ENCODE measurements at places on chromosomes 11 and 22. TPM values are rescaled to one million over a fixed set of nuclear protein-coding genes. Genes with fewer than 3 reads are reported as not detected.
A peak's percentile ranks its signal among the peaks of the same experiment; 100 is the strongest.

SPA17 gene
- 7.2 TPM for polyA plus RNA-seq

LRP5 gene
- 72.8 TPM for polyA plus RNA-seq

DNA sequence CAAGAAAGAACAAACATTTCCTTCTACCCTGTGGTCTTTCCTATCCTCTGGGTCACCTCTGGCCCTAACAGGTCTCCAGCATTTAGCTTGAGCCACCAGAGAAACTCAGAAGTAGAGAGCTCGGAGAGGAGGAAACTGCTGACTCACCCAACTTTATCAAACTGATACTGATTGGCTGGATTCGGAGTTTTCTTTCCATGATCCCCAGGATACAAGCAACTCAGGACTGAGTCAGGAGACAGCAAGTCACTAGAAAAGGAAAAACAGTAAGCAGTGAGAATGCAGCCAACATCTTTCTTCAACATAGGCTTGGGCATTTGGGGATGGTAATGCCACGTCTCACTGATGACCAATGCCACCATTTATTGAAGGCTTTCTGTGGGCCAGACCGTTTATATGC, 32.7 kb downstream of the THOC5 start:
- H3K27me3 ChIP-seq: no peaks in the 10 kb centered on the region
- H3K36me3 ChIP-seq: peaks cover 82% of the 10 kb centered on the region
- H3K4me3 ChIP-seq: no peak overlapping the region
- no peaks in the 10 kb centered on the region for H3K4me1 ChIP-seq
- H3K27ac ChIP-seq: no peak overlapping the region
- DNase-seq: no peak

DNA sequence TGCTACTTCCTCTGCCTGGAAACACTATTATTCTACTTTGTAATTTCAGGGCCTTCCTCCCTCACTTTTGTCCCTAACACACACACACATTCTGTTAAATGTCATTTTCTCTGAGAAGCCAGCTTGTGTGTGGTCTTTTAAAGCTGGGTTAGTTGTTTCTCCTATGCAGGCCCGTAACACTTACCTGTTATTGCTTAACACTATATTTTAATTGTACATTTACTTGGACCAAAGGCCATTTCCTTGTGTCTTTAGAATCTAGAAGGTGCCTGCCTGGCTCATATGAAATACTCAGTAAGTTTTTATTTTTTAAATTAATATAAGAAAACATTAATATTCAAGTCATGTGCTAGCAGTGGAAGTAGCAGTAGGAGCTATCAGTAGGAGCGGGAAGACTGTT, 30.6 kb downstream of the FAR1 start:
- H3K36me3 ChIP-seq: peaks cover 9% of the 10 kb centered on the region
- H3K27ac ChIP-seq: no peak overlapping the region
- peaks cover 13% of the 10 kb centered on the region for H3K4me1 ChIP-seq
- DNase-seq: no peak
- no peaks in the 10 kb centered on the region for H3K27me3 ChIP-seq
- H3K4me3 ChIP-seq: no peak overlapping the region

ADAMTS8 gene
- 0.95 TPM for polyA plus RNA-seq

DNA sequence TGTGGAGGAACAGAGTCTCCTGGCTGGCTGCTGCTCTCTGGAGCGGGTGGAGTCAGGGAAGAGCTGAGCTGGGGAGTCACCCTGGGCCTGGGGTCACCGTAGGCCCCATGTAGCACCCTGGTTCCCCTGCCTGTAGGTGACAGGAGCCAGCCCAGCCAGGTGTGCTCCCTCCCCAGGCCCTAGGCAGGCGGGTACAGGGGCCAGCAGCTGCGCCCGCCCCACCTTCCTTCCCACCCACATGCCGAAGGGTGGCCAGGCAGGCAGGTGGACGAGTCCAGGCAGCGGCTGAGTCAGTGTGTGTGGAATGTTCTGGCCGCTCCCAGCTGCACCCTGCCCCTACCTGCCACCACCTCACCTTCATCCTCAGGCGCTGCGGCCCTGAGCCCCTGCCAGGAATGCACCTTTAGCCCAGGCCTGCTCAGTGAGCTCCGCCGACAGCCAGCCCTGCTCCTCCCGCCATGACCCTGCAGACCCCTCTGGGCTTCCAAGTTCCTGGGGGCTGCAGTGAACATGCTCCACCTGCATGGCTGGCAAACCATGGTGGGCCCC, 654 bp upstream of the SYT8 start:
- DNase-seq: peak; percentile 96
- peak overlapping the region; percentile 83 for H3K27ac ChIP-seq
- peaks cover 3% of the 10 kb centered on the region for H3K4me1 ChIP-seq
- no peak overlapping the region for H3K4me3 ChIP-seq
- H3K27me3 ChIP-seq: no peaks in the 10 kb centered on the region
- no peaks in the 10 kb centered on the region for H3K36me3 ChIP-seq
